ENCODE measurements at places on chromosomes 7 and 10.

DNA sequence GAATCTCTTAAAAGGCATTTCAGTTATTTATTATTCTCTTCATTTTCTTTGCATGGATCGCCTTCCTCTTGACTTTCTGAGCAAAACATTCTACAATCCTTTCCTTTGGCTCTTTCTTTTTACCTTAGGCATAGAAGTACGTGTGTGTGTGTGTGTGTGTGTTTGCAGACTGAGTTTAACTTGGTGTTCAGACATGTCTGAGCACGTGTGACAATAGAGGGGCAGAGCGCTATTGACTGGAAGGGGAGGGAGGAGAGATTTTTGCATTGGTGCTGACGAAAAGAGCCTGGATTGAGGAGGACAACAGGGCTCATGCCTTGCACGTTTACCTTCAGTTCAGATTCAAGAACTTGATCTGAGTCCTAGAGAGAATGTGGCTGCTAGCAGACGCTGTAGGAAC is 129.8 kb downstream of the SEC23IP start:
- no peak for DNase-seq

DNA sequence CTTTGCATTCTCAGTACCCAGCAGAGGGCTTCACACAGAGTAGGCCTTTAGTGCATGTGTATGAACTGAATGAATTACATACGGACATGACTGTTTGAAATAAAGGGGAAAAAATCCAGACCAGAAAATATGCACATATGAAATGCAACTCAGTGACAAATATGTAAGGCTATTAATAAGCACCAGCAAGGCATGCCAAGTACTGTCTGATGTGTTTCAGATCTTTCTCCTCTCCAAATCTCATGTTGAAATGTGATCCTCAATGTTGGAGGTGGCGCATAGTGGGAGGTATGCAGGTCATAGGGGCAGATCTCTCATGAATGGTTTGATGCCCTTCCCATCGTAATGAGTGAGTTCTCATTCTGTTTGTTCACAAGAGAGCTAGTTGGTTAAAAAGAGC is 87.3 kb upstream of the TOMM7 start:
- DNase-seq: no peak

DNA sequence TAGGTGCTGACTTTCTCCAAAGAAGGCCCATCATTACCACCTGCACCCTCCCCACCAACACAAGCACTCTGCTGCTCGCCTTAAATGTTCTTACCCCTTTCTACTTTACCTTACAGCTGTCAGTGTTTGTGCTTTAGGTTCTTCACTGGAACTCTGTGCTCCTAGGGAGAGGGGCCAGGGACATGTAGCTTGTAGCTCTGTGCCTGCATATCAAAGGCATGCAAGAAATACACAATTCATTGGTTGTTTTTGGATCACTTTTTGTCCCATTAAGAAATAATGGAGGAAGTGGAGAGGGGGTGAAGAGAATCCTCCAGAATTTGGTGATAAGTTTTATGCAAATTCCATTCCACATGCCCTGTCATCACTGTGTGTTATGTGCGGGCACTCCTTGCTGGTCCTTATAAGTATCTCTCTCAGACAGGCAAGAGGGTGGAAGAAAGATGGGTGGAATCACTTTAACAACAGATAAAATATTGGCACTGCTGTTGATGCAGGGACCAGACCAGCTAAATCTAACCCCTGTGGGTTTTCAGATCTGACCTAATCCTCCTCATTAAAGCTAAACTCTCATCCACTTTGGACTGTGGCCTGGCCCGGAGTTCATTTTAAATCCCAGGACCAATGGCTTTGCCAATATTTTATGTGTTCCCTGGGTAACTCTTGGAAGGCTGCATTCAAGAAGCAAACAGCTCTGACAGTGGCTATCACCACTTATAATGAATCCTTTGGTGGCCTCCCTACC is 375.8 kb upstream of the NFE2L3 start:
- DNase-seq: no peak

GRCh38 chr7:103094102-103094501 is 19.2 kb downstream of the ARMC10 start:
- no peak for DNase-seq

GRCh38 chr7:95367606-95368005 is 28.6 kb downstream of the PON3 start:
- DNase-seq: no peak

DNA sequence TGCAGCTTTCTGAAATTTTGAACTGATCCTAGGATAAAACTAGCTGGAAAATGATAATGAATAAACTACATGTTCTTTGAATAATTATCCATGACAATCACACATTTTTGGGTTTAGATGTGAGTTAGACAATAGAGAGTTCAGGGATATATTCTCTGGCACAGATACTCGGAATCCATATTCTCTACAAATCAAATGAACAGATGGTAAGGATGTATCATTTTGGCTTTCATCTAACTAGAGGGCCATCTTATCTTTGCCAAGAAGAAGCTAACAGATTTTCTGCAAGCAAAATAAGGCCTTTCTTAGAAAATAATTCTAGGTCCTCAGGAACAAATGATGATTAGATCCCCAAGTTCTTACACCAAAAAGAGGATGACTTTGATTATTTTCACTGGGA is 355.9 kb upstream of the C7orf33 start:
- no peak for DNase-seq

DNA sequence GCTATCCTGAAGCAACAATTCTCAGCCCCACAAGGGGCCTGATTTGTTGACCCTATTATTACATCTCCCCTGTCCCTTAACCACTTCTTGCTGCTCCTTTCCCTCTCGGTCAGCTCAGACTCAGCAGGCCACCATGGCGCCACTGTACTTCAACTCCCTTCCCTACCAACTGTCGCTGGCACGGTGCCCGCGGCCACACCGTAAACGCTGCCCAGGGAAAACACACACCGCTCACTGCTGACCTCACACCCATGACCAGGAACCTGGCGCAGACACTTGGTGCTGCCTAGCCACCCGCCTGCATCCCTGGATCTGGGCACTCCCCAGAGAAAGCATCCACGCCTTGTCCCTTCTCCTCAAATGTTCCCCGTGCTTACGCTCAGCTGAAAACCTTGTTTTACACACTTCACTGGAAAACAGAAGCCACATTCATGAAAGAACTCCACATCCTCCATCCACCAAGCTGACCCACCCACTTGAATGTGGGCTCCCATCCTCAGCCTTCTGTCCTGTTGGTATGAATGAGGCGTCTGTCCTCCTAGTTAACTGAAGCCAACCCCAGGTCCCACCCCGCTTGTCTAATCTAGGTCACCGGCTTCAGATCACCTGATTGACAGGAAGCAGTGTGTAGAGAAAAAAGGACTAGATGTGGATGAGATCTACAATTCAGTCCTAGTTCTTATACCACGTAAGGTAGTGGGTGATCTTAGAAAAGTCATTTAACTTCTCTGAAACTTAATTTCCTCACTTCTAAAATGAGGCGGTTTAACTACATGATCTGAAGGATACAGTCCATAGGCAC is 28.5 kb upstream of the CRYGN start:
- no peak for DNase-seq

GRCh38 chr7:17678896-17679295 is 261.4 kb downstream of the SNX13 start:
- DNase-seq: no peak

GRCh38 chr10:85194706-85195105 is 866.3 kb downstream of the CCSER2 start:
- DNase-seq: no peak

- no peak for DNase-seq
Measured at GRCh38 chr7:12089951-12090756, 120.9 kb upstream of the TMEM106B start.

- DNase-seq: no peak
Measured at GRCh38 chr10:31972519-31973041, 43.9 kb upstream of the ARHGAP12 start.

DNA sequence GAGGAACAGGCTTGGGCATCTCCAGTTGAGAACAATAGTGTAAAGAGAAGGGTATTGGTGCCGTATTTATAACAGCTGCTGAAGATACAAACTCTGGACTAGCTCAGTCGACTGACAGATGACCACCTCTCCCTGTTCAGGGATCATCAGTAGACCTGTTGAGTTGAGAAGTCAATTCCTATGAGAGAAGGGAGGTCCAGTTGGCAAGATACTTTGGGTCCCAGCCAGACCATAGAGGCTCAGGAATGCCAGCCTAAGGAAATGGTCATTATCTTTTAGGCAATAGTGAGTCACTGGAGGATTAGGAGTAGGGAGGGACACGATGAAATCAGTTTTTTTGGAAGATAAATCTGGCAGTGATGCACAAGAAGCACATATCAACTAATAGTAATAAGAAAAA is 202.9 kb downstream of the TRIL start:
- no peak for DNase-seq

- DNase-seq: no peak
Measured at GRCh38 chr7:85471740-85472139, 284.9 kb upstream of the SEMA3D start.

GRCh38 chr7:48734695-48735406 is 189.5 kb upstream of the CDC14C start:
- DNase-seq: no peak

GRCh38 chr7:74658178-74659004 is 873 bp downstream of the GTF2I start:
- DNase-seq: peak; percentile 99

DNA sequence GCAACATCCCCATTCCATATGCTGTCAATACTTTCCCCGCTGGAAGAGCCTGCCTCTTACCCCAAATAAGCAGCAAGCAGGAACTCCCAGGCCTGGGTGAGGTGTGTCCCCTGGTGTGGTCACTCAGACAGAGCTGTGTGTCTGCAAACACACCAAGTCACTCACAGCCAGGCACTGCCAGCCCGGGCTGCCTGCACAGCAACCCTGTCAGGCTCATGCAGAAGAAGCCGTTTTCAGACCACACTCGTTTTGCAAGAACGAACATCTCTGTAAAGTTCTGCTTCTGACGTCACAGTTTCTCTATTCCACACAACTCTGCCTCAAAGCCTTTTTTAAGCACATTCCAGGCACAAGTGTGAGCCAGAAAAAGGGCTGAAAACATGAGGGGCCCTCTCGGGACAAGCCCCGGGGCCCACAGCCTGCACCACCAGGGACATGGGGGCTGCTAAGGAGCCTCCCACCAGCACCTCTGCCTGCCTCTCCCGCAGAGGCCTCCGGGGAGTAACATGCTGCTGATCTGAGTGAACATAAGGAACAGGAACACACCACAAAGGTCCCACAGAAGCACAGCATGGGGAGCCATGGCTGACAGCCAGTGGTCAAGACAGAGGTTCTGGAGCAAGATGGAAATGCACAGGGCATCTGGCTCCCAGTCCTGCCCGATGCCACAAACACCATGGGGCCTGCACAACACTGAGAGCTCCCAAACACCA is 11.4 kb downstream of the PTPRN2 start:
- DNase-seq: no peak

GRCh38 chr7:127913686-127914085 is 117.6 kb downstream of the LRRC4 start:
- DNase-seq: no peak

- no peak for DNase-seq
Measured at GRCh38 chr10:26682931-26683330, 14.6 kb upstream of the PDSS1 start.

DNA sequence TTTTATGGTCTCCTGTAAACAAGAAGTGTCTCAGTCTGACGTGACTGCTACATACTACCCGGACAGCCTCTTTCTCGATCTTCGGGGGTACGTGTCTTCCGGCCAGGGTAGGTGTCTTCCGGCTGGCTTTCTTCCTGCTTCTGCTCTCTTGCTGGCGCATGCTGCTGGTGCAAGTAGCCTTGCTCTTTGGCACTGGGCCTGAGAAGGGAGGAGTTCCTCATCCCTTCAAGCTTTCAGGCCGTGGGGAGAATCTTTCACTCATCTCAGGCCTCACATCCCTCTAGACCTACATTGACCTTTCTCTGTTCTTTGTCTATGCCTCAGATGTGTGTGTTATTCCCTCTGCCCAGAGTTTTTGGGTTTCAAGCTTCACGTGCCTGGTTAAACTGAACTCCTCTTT is 130.4 kb downstream of the JCAD start:
- DNase-seq: no peak

GRCh38 chr10:107409522-107409921 is 245.0 kb upstream of the SORCS1 start:
- no peak for DNase-seq

DNA sequence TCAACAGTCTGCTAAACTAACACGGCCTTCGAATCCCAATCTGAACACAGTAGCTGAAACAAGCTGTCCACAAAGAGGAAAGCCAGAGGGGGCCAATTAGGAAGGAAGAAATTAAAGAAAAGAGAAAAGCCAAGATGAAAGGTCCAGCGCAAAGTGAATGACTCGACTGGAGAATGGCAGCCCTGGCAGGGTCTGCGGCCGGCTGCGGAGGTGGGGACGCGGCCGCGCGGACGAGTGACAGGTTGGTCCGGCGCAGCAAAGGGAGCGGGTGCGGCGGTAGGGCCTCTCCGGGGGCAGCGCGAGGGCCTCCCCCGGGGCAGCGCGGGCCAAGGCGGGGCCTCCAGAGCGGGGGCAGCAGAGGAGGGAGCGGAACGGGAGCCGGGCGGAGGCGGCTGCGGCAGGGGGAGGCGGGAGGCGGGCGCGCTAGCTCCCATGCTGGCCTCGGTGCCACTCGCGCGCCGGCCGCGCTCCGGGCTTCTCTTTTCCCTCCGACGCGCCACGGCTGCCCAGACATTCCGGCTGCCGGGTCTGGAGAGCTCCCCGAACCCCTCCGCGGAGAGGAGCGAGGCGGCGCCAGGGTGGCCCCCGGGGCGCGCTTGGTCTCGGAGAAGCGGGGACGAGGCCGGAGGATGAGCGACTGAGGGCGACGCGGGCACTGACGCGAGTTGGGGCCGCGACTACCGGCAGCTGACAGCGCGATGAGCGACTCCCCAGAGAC is at the start of gene VWC2:
Gene VWC2 (plus strand): TSS at position 421 of the 718 bp plus-strand sequence. CDS start 1,798 bp downstream, outside the sequence.
- DNase-seq: no peak

DNA sequence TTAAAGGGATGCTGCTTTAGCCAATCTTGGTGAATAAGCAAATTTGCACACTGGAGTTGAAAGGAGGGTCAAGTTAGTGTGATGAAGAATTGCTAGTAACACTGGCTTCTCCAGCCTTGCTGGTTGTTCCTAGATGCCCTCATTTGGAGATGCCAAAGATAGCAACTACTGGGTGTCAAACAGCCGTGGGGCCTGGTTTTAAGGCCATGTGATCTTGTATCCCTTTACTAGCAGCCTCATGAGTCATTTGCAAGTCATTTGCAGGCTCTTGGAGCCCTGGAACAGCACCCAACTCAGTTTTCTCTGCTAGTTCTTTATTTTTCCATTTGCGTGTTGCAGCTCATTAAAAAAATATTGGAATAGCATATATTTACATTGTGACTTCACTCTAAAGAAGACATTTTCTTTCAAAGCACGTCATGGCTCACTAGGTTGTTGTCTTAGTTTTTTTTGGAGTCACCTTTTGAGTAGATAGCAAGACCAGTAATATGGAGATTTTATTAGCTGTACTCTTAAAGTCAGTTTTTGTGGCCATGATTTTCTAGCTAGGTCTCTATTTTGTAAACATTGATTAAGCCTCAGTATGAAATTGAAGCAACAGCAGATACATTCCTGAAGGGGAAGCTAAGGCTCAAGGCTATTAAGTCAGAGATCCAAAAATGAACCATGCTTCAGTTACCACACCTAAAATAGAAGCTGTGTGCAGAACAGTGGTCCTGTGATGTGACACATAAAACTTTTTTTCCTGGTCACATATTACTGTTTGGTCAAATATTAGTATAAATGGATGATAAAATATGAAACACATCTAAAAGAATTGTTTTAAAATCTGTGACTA is 1.3 kb downstream of the LSMEM1 start:
- peak; percentile 93 for DNase-seq

Data from PC-9 (cell line).